Stimulated activated CD8-positive, alpha-beta memory T cell treated with anti-CD3 and anti-CD28 coated beads, Interleukin-15, amount 100 ng/mL, for 4 hours (primary cell): ENCODE measurements at places on chromosomes 16 and 17.
A peak's percentile ranks its signal among the peaks of the same experiment; 100 is the strongest.

- no peak for DNase-seq
Observed at GRCh38 chr16:86377251-86378022, 132.9 kb upstream of the FOXF1 start.

DNA sequence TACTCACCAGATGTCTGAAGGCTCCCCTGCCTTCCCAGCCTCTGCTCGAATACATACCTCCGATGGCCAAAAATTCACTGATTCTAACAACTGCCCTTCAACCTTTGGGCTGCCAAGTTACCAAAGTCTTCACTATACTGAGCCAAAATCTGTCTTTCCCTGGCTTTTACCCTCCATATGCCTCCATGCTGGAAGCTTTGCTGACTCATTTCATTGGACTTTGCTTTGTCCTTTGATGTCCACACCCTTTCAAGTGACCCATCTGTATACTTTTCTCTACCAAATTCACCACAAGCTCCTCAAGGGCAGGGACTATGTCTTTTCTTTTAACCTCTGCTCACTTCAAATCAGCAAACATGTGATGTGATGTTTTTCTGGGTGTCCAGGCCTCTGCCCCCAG lies 21.0 kb upstream of the MTMR4 start:
- DNase-seq, result no peak

- no peak for DNase-seq
Observed at GRCh38 chr16:6377956-6378355, 954.7 kb upstream of the RBFOX1 start.

DNA sequence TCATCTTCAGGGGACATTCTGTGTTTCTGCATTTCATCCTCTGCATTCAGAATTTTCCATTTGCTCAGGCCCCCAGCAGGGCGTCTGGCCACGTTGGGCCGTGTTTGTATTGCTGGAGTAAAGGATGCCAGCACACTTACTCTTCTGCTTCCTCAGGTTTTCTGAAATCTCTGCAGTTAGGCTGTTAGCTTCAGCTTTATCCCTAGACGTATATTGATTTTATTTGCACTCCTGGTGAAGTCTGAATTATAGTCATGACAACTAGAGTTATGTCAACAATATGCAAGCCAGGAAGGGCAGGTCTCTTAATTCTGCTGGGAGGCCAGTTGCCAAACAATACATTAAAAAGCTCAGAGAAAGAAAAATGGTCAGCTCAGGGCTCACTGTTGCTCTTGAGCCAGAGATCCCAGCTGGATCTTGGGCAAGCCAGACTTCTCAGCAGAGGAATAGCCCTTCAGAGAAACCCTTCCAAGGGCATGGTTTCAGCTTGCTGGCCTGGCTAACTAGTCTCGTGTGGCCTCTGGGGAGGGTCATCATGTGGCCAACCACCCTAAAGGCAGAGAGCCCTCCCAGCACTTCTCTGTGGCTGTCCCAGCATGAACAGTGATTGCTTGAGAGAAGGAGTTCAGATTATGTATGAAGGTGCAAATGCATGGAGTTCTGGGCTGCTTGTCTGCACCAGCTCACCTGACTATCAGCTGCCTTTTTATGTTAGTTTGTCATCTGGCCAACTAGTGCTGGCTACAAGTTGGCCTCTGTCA lies 110.2 kb upstream of the CACNG5 start:
- DNase-seq, result no peak

- DNase-seq, result peak; percentile 63
Observed at GRCh38 chr16:88781140-88782077, 3.6 kb downstream of the PIEZO1 start.

GRCh38 chr16:17367923-17368322 lies 102.8 kb downstream of the XYLT1 start:
- DNase-seq, result no peak

GRCh38 chr17:65185668-65186382 lies 48.7 kb downstream of the RGS9 start:
- DNase-seq, result no peak

DNA sequence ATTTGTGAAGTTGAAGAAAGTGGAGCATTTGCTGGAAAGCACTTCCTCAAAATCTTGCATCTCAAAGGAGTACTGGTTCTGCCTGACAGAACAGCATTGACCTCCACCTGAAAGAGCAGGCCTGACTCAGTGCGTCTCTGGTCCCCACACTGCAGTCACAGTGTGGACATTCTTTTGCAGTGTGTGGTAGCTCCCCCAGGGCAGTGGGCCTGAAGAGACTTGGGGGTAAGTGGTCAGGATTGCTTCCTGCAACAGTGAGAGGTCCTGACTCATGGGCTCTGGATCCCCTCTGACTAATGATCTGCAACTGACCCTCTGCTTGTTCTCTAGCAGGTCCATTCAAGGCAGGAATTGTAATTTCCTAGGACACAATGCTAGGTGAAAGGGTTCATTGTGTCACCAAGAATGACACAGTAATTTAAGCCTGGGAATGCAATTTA lies 204.9 kb upstream of the KCNJ16 start:
- DNase-seq, result no peak

DNA sequence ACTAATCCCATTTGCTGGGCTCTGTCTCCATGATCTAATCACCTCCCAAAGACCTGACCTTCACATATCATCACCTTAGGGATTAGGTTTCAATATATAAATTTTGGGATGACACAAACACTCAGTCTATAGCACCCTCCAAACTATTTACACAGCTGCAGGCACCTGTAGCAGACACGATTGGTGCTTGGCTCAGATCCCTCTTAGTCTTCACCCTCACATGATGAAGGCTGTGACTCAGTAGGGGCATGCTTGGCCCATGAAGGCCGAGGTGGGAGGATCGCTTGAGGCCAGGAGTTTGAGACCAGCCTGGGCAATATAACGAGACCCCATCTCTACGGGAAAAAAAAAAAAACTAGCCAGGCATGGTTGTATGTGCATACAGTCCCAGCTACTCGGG lies 73.5 kb downstream of the HS3ST2 start:
- no peak for DNase-seq

DNA sequence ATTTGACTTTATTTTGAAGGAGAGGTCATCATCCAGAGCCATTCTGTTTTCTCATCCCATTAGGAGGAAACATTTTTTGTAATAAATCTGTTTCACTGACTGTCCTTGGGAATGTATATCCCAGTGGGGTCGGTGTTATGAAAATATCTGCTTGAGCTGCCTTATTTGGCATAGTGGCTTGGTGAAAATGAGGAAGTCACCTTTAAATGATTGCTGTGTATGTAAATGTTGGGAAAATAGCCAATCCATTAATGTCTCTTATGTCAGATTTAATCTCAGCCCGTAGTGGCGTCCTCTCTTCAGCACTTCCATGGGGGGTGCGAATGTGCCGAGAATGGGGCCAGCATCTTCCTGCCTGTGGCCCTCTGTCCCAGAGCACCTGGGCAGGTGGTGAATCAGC lies 57.6 kb downstream of the BANP start:
- no peak for DNase-seq

DNA sequence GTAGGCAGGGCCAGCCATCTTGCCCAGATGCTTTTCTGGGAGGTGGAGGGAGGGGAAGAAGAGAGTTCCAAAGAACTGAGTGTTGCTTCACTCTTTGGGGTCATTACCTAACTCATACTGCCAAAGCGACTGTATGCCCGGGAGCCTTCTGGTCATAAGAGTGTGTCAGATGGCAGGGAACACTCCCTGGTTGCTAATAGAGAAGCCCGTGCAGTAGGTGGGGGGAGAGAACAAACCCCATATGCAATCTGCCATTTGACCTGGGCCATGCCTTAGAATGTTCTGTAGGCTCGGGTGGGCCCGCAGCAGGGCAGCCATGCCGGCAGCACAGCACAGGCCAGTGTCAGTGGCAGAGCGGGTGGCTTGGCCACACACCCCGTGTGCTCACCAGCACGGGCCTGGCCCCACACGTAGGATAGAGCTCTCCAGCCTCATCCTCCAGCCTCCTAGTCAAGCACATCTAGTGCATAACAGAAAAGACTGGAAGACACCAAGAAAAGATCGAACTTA lies 120.5 kb downstream of the SOCS1 start:
- no peak for DNase-seq

GRCh38 chr17:6666077-6666521 lies 14.5 kb downstream of the C17orf100 start:
- DNase-seq, result no peak

GRCh38 chr17:82047914-82048570 lies 3.6 kb downstream of the RFNG start:
- no peak for DNase-seq

DNA sequence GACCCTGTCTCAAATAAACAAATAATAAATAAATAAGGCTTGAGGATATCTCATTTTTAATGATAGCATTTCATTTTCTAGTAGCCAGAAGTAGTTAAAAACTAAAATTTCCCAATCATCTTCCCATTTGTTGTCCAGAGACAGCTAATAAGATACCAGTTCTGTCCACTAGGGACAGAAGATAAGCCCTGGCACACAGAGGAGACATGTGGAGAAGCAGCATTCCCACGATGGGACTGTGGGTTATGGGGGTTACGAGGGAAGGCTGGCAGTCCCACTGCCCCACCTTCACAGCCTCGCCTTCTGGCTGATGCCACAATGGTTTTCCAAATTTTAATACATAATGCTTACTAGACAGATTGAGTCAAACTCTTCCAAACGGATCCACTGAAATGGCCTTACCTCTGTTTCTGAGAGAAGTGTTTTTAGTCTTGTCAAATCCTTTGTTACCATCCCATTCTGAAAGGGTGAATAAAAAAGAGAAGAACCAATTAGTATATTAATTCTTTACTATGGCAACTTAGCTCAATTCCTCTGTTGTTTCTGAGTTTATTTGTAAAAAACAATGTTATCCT lies 44.2 kb downstream of the HELZ start:
- DNase-seq, result no peak

DNA sequence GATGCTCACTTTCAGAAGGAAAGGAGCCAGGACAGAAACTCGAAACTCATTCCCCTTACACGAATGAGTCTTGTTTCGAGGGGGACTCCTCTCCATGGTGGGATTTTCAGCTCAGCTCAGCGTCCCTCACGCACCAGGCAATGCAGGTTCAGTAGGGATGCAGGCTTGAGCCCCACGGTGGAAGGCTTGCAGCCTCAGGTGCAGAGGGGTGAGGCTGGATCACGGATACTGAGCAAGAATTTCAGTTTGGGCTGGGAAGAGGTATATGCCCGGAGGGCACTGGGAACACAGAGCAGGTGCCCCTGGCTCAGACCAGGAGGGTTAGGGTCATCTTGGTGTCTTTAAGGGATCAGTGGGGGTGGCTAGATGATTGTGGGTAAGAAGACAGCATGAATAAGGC lies 344.9 kb upstream of the TNRC6C start:
- no peak for DNase-seq

DNA sequence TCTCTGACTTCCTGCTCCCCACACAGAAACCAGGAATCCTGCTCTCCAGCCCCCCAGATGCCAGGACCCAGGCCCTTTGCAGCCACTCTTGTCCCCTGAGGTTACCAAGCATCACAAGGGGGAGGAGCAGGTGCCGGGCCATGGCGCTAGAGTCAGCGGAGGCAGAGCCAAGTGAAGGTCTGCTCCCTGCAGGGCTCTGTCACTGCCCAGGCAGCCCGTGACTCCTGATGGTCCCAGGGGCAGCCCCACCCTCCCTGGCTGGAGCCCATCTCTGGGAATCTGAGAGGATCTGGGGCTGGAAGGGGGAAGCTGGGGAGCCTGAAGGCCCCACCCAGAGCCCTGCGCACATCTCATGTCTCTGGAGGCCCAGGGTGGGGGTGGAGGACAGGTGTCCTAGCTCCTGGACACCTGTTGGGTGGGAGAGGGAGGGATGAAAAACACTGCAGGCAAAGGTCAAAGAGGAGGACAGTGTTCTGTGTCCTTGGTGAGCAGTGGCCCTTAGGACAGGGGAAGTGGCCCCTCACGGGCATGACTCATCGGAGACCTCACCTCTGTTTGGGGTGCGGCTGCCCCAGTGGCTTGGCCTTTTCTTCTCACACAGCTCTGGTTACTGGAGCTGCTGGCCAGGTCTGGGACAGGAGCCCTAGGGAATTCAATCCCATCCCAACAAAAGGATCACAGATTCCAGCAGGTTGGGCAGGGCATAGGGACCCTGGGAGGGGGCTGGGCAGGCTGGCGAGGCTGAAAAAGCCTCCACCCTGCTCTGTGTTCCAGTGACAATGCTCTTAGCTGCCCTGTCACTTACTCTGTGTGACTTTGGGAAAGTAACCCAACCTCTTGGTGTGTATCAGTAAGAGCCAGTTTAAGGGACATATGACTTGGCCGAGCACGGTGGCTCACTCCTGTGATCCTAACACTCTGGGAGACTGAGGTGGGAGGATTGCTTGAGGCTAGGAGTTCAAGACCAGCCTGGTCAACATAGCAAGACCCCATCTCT lies at the start of gene PRSS36:
Gene PRSS36, minus strand, starts transcription at position 173 of the 997 bp plus-strand sequence. Its CDS starts 31 bp downstream, at position 142.
- no peak for DNase-seq
